Fibroblast of lung (primary cell): ENCODE measurements at places on chromosomes 6 and 20. TPM values are rescaled to one million over a fixed set of nuclear protein-coding genes. Genes with fewer than 3 reads are reported as not detected.

DNA sequence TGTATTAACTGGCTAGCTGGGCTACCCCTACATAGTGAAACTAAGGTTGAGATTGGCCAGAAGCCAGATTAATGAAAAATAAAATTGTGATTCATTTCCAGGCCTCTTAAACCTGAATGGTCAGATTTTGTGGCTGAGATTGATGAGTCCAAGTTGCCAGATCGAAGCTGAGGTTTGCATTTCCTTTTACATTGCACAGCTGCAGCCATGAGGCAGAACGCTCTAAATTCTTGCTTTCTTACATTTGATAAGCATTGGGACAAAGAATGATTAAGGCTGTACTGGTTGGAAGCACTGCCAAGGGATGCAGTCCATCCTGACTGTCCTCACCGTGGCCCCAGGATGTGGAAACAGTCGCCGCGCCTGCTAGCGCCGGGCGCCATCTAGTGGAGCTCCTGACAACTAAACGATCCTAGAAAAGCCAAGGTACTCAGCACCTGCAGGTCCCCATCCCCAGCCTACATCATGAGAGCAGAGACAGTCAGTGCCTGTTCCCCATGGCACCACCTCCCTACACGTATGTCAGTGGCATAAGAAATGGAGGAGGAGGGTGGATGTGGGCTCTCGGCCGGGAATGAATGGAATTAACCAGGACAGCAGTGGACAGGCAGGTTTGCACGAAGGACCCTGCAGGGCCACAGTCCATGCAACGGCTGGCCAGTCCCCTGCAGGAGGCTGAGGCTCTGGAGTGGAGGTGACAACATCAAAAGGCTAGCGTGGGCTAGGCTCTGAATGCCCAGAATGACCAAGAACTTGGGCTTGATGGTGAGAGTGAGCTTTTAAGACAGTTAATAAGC is 19.0 kb downstream of the PXDC1 start:
- DNase-seq: peak; percentile 97

- DNase-seq: peak; percentile 68
Observed at GRCh38 chr6:131946404-131946991, 4.7 kb downstream of the CCN2 start.

- no peak for DNase-seq
Observed at GRCh38 chr6:89269981-89270380, 45.1 kb downstream of the GABRR2 start.

- DNase-seq: no peak
Observed at GRCh38 chr6:9398071-9398766, 962.9 kb upstream of the SLC35B3 start.

DNA sequence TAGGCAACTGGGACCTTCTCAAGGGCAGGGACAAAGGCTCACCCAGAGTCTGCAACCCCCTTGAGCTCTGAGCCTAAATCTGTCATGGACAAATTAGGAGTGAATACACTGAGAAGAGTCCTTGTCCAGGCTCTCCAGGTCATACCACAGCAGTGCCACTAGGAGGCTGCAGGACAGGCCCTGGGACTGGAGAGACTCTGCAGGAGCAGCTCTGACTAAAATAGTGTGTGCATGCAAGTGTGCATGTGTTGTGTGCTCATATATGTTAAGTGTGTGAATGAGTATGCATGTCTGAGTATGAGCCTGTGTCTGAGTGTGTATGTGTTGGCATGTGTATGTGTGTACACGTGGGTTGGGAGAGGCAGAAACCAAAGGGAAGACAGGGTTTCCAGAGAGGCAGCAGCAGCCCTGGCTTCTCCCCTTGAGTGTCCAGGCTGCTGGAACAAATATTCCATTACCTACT is 27.1 kb downstream of the MRPL14 start:
- DNase-seq: peak; percentile 20

DNA sequence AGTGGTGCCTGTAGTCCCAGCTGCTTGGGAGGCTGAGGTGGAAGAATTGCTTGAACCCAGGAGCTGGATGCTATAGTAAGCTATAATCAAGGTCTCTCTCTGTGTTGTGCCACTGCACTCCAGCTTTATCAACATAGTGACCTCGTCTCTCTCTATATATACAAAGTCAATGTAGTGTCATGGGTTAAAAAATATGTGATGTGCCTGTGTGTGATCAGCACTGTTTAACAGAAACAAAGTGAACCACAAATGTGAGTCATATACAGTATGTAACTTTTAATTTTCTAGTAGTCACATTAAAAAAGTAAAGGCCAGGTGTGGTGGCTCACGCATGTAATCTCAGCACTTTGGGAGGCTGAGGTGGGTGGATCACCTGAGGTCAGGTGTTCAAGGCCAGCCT is 85.3 kb upstream of the RNF24 start:
- peak; percentile 44 for DNase-seq

DNA sequence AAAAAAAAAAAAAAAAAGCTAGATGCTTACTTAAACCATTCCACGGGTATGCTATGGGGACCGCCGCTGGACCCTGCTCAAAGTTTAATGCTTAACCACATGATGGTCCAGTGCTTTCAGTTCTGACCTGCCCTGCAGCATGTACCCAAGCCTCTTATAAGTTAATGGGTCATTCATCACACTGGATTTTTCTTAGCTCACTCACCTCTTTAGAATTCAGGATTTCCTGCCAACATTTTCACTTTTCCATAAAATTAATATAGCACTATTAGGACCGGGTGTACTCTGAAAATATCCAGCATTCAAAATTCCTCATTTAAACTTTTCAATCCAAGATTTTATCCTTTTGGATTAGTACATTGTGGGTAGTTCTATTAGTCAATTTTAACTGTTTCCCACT is 140.8 kb downstream of the ALDH8A1 start:
- DNase-seq: peak; percentile 35

- DNase-seq: no peak
Observed at GRCh38 chr6:111943266-111943665, 70.0 kb upstream of the FYN start.

- no peak for DNase-seq
Observed at GRCh38 chr6:29419516-29419915, 4.8 kb downstream of the OR12D1 start.

- peak; percentile 14 for DNase-seq
Observed at GRCh38 chr6:54264581-54265272, 43.5 kb upstream of the TINAG start.

DNA sequence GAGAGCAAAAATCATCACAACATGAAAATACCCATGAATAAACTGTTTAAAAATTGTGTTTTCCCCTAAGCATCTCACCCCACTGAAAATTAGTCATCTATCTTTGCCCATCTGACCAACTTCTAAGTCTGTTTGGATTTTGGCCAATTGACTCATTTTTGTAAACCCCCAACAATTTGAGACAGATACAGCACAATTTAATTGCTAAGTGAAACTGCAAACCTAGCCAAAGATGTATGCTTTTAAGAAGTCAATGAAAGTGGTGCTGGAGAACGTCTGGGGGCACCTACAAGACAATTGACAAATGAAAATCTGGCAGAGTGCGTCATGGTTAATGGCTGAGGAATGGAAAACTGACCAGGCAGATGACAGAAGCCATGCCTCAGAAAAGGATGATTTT is 30.9 kb upstream of the SLC24A3 start:
- no peak for DNase-seq

DNA sequence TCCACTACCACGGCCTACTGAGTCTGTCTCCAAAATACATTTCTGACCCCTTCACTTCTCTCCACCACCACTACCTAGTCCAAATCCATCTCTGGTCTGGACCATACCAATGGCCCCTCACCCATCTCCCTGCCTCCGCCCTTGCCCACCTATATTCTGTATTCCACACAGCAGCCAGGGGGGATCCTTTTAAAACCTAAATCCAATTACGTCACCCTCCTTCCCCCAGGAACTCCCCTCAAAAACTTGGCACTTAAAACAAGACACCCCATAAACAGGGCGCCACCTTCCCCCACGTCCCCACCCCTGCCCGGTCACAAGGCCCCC is 680 bp downstream of the PDRG1 start:
- DNase-seq: no peak

- peak; percentile 74 for DNase-seq
Observed at GRCh38 chr6:15608396-15608795, 54.4 kb downstream of the DTNBP1 start.

GRCh38 chr6:136968837-136969236 is 46.7 kb downstream of the SLC35D3 start:
- no peak for DNase-seq

GRCh38 chr6:42025066-42025844 is 25.1 kb upstream of the TAF8 start:
- DNase-seq: no peak

DNA sequence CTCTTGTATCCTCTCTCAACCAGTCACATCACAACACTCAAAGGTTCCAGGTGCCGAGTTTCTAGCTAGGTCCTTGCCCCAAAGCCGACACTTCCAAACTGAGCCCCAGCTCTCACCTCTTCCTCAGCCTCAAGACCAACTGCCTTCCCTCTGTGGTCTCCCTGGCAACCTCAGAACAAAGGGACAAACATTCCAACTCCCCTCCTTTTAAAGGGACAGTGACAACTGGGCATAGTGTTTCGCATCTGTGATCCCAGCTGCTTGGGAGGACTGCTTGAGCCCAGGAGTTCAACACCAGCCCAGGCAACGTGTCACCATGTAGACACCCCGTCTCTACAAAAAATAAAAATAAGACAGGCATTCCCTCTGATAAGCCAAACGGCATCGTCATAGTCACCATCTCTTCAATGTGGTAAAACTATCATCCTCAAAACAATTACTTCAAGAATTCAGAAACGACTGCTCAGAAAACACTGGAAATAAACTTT is 11.3 kb downstream of the DIDO1 start:
- peak; percentile 49 for DNase-seq

DNA sequence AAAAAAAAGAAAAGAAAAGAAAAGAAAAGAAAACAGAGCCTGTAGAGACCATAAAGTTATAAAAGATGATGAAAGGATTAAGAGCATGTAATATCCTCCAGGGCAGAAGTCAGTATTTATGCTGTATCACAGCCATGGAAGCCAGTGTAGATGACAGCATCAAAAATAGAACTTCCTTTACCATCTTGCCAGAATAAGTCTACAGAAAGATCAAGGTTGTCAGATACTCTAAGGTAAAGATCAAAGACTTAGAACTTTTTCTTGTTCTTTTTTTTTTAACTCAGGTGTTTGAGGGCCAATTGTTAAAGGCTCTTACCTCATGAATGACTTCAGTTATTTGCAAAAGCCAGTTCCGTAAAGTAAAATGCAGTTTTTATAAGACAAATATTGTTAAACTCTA is 54.6 kb downstream of the ARHGAP18 start:
- no peak for DNase-seq

- no peak for DNase-seq
Observed at GRCh38 chr6:87544474-87544735, 45.4 kb downstream of the RARS2 start.

DNA sequence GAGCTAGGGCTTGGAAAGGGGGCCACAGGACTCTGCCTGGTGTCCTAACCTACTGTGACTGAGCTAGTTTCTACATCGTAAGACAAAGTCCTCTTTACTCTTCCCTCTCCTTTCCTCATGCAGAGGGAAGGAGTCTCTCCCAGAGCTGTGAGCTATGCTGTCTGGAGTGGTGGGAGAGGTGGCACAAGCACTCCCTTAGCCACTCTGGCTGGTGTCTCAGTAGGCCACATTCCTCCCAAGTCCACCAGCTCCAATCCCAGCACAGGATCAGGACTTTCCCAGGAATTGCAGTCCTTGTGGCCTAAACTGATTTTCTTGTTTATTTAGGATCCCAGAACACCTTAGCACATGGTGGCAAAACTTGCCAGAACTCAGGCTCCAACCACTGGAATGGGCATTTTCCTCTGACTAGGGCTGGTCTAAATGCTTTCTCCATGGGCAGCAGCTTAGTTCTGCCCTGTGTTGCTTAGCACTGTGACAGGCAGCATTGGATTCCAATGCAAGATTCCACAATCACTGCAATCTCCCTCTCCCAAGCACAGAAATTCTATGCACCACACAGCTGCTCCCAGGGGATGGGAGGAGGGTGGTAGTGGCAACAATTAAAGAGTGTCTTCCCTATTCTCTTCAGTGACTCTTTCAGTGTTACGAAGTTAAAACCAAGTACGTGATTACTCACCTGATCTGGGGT is 733.3 kb downstream of the HACE1 start:
- DNase-seq: no peak

DNA sequence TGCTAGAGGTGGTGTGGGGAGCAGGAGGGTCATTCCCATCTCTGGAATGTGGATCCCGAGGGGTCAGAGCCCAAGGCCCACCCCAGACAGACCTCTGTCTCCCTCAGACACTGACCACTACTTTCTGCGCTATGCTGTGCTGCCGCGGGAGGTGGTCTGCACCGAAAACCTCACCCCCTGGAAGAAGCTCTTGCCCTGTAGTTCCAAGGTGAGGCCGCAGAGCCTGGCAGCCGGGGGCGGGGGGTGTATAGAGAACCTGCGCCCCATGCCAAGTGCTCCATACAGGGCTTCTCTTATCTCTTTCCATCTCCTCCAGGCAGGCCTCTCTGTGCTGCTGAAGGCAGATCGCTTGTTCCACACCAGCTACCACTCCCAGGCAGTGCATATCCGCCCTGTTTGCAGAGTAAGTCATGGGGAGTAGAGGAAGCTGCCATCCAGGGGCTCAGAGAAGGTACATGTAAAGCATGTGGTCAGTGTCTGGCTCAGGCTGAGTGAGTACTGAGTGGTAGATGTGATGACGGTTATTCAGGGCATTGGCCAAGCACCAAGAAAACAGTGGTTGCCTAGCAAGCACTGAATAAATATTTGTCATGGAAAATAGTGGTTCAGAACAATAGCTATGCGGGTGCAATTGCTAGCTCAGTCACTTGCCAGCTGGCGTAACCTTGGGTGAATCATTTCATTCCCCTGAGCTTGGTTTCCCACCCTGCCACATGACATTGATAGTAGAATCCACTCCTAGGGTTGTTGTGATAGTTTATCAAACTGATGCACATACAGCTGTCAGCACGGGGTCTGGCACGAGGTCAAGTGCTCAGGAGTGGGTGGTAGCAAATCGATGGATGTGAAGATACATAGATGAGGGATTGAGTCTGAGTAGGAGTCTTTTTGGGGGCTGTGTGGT is 3.5 kb downstream of the PIGT start:
- DNase-seq: peak; percentile 97

DNA sequence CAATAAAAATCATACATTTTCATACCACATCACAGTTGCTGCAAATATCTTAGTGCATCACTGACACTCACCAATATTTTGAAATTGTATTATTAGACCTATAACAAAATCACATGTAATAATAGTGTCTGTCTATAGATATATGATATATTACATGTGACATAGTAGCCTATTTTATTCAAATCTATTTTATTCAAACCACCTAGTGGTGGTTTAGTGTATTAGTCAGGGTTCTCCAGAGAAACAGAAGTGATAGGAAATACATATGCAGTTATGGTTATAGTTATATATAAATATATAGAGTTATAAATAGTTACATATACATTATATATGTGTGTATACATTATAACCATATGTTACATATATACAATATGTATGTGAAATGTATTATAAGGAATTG is 366.5 kb upstream of the ARID1B start:
- no peak for DNase-seq

- peak; percentile 21 for DNase-seq
Observed at GRCh38 chr6:34154668-34155447, 9.0 kb upstream of the GRM4 start.

The ACAT2 gene
- 37.5 and 121 TPM in 2 replicates for total RNA-seq

The BIRC7 gene
- not detected in 2 replicates for total RNA-seq

The DDO gene
- total RNA-seq: 8.7 and 12.2 TPM in 2 replicates

The UNC93A gene
- not detected in 2 replicates for total RNA-seq

The MRPS26 gene
- 37.0 and 42.6 TPM in 2 replicates for total RNA-seq
